ENCODE measurements at places on chromosomes 6 and 20.

DNA sequence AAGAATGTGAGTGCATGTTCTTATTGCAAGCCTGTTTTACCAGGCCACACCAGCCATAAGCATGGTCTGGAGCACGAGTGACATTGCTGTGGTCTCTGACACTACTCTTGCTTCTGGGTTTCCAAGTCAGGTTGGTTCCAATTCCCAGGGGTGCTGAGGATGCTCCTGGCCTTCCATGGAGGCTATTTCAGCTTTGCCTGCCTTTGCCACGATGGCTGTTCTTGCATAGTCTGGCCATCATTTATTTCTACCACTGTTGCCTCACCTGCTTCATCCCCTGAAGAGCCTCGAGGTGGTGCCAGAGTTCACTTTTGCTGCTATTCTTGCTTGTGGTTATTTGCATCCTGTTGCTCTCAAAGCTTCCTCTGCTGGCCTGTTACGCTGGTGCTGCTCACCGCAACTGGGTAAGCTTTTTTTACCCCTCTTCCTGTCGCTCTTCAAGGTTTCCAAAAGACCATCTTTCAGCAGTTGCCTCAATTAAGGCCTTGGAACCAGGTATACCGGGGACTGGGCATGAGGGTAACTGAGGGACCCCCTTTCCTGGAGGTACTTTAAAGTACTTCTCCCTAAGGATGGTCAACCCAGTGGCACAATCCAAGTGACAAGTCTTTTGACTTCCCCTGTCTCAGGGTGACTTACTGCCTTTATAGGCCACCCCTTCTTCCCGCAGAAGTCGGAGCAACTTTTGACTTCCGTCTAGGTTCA is 64.5 kb downstream of the AKAP7 start:
- peak; percentile 60 for DNase-seq

GRCh38 chr20:58970146-58970545 is 10.9 kb upstream of the NELFCD start:
- DNase-seq, result no peak

- no peak for DNase-seq
Observed at GRCh38 chr6:84119277-84119676, 85.7 kb downstream of the MRAP2 start.

- peak; percentile 44 for DNase-seq
Observed at GRCh38 chr20:51542033-51542570, 417 bp downstream of the NFATC2 start.

DNA sequence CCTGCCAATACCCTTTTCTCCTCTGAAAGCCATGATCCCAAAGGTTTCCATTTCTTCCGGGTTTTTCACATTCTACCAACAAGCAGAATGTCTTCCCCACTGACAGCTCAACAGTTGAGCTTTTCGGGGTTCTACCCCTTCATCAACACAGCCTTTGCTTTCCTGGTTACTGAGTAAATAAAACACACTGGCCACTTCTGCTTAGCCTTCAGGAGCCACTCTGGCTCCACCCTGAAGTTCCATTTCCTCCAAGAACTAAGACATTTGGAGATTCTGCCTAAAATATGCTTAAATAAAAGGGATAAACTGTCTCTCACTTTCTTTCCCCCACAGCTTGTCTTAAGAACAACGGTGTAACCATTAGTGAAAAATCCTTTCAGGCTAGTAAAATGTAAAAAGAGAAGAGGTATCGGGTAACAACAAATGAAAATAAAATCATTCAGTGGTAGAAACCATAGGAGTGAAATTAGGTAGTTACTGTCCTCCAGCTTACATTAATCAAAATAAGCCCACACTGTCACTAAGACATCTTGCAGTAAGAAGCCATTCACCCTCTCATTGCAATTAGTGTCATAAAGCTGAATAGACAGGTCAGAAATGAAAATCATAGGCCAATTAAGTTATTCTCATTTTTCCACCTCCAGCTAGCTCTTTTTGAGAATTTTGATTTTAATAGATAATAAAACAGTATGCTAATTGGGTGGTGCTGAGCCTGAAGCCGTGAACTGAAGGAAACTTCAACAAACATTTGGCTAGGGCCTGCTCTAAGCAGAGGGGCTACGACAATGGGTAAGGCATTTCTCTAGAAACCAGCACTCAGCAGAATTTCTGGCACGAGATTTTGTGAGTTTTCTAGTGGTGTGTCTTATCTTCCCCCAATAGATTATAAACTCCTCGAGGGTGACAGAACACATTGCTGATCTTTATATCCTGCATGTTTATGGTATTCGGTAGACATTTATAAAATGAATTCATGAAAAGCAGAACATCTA is 194.2 kb downstream of the KHDC1L start:
- DNase-seq, result no peak

DNA sequence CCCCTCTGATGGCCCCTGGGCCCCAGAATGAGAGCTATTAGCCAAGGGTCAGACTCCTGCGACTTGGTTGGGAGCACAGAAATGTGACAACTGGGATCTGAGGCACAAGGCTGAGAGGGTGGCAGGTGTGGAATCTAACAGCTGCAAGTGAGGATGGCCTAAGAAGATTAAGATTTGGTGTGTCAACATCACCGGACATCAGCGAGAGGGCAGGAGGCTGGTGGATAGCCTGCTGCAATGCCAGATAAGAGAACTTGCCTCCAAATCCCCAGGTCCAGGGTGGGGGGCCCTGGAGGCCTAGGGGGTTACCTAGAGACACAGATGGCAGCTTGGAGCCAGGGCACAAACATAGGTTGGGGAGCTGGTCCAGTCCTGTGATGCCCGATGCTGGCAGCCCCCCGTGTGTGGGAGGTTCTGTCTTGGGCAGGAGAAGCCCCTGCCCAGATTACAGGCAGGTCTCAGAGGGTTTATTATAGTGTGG is 155.8 kb downstream of the GRM4 start:
- no peak for DNase-seq

GRCh38 chr6:135875446-135875845 is 23.9 kb downstream of the PDE7B start:
- no peak for DNase-seq

DNA sequence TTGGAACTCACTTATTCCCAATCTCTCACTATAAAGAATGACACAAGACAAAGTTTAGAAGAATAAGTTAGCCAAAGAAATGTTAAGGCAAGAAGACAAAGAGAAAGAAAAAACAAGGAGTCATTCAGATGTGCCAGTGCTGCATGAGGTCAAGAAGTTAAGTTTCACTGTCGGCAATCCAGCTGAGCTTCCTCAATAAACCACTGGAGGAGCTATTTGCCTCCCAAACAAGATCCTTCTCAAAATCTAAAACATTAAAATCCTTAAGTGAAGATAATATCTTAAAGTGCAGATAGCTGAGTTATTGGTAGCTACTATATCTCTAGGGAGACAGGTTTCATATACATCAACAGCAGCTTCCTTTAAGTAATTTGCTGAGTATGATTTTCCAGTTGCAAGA is 512.3 kb downstream of the HDGFL1 start:
- no peak for DNase-seq

DNA sequence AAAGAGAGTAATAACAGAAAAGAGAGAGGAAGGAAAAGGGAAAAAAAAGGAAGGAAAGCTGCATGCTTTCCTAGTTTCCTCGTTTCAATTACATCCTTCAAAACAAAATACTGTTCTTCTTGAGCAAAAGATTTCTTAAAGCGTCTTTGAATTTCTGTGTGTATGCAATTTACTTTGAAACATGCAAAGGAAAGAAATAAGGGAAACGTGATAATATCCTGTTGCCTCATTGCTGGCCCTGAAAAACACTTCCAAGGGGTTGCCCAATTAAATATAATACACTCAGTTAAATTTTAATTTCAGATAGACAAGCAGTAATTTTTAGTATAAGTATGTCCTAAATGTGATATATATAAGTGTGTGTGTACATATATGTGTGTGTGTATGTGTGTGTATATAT is 51.2 kb upstream of the TPD52L1 start:
- no peak for DNase-seq

- no peak for DNase-seq
Observed at GRCh38 chr6:36856277-36856676, 17.0 kb upstream of the CPNE5 start.

GRCh38 chr6:148398244-148398643 is 55.6 kb downstream of the SASH1 start:
- no peak for DNase-seq

DNA sequence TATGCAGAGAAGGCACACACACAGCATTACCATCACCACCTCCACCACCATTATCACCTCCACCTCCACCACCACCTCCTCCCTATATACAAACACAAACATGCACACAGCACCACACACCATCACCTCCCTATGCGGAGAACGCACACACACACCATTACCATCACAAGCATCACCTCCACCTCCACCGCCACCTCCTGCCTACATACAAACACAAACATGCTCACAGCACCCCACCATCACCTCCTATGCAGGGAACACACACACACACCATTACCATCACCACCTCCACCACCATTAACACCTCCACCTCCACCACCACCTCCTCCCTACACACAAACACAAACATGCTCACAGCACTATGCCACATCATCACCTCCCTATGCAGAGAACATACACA is 236.5 kb upstream of the AFDN start:
- DNase-seq, result no peak

DNA sequence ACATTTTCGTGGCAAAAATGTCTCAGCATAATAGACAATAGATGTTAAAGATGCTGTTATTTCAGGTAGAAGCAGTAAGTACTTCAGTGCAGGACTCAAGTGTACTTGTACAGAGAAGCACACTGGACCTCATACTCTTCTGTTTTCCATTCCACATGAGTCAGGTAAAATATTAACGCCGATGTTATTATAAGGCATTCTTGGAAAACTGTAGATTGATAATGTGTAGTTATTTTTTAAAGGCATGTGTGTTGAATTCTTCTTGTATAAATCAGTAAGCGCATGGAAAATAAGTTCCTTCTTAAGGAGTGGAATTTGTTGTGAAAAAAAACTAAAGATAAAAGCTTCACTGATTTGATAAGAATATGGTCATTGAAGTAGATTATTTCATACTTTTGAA is 45.8 kb downstream of the DOP1A start:
- DNase-seq, result no peak

DNA sequence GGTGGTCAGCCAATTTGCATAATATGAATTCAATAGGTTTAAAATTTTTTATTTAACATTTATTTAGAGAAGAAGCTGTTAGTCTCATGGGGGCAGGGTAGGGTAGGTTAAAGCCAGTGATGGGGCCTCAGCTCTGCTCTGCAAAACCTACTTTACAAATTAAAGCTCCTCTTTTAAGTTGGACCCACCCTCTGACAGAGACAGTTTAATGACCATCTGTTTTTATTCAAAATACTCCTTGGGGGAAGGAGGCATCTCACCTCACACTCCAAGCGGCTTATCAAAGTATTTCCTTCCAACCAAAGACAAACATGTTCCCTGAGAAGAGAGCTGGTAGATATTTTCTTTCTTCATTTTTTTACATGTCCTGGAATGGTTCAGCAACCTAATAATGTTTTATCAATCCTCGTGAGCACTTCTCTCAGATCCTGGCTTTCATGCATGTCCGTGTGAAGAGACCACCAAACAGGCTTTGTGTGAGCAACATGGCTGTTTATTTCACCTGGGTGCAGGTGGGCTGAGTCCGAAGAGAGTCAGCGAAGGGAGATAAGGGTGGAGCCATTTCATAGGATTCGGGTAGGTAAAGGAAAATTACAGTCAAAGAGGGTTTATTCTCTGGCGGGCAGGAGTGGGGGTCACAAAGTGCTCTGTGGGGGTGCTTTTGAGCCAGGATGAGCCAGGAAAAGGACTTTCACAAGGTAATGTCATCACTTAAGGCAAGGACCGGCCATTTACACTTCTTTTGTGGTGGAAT is 184.7 kb downstream of the GJA1 start:
- no peak for DNase-seq

GRCh38 chr6:111602481-111603011 is 3.1 kb downstream of the TRAF3IP2 start:
- DNase-seq, result no peak

- no peak for DNase-seq
Observed at GRCh38 chr20:36158160-36158741, 3.7 kb downstream of the EPB41L1 start.

DNA sequence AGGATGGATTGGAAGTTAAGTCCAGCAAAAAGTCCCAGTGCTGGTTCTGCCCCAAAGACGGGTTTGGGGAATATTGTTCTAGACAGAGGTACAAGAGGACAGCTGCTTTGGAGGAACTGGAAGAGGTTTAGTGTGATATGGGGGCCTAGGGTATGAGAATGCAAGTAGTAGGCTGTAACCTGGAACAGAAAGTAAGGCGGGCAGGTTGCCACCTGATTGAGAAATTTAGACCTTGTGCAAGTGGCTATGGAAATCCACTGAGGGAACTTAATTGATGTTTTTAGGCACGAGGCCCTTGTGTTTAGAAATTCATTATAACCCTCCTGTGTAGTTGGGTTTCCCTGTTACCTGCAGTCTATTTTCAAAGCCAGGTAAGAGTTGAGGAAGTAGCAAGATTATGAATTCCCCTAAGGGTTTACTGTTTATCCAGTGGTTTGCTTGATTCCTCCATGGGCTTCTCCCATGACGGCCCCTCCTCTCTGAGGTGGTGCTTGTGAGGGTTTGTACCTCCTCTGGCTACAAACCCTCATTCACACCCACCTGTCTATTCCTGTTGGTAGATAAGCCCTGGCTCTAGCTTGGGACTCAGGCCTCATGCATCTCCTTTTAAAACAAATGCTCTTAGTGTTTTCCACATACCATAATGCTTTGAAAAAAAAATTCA is 42.0 kb upstream of the BCAS1 start:
- no peak for DNase-seq

- DNase-seq, result no peak
Observed at GRCh38 chr6:168348186-168348585, 28.6 kb upstream of the DACT2 start.

- peak; percentile 65 for DNase-seq
Observed at GRCh38 chr6:117448732-117449485, 23.2 kb upstream of the ROS1 start.

- DNase-seq, result no peak
Observed at GRCh38 chr6:161383951-161384350, 110.1 kb upstream of the AGPAT4 start.

GRCh38 chr6:36038120-36038876 is 10.7 kb downstream of the MAPK14 start:
- no peak for DNase-seq

DNA sequence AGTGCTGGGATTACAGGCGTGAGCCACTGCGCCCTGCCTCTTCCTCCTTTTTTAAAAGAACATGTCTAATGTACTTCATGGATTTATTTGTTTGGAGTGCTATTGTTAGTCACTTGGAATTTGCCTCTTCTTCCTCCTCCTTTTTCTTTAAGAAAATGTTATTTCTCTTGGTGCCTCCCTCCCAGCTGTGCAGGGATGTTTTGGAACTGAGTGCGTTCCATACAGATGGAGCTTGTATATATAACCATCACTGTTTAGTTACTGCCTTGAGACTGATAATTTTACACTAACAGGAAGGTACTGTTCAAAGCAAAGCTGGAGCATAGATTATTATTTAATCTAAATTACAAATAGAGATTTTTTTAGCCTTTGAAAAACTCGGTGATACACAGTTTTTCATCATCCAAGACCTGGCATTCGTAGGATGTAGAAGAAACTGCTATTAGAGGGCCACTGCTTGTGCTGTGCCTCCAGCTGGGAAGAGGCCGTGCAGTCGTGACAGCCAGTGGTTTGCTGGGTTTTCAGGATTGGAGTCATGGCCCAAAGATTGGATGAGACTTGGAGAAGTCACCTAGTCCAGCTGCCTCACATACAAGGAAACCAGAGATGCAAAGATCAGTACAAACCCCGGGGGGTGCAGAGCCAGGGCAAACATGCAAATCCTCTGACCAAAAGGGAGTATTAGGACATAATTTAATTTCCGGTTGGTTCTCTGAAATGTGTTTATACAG is 123.1 kb downstream of the PLEKHG1 start:
- no peak for DNase-seq
